ENCODE measurements at places on chromosomes 6 and 20.

- DNase-seq, result no peak
Observed at GRCh38 chr6:31621991-31622390, 1.5 kb downstream of the PRRC2A start.

DNA sequence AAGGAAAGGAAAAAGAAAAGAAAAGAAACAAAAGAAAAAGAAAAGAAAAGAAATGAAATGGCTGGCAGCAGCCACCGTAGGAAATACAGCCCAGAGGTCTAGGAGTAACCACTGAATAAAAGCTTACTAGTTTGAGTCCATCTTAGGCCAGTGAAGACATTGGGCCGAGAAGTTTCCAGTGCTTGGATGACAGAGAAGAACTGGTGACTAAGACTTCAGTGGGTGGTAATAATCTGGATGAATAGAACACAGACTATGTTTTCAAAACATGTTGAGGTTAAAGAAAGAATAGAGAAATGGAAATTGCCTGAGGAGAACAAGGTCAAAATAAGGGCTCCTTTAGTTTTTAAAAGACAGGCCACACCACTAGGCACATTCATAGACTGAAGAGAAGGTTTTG is 198.8 kb downstream of the ATXN1 start:
- DNase-seq, result no peak

GRCh38 chr6:56790414-56790813 is 147.7 kb upstream of the DST start:
- DNase-seq, result no peak

- DNase-seq, result no peak
Observed at GRCh38 chr6:40997234-40997957, 41.6 kb downstream of the UNC5CL start.

DNA sequence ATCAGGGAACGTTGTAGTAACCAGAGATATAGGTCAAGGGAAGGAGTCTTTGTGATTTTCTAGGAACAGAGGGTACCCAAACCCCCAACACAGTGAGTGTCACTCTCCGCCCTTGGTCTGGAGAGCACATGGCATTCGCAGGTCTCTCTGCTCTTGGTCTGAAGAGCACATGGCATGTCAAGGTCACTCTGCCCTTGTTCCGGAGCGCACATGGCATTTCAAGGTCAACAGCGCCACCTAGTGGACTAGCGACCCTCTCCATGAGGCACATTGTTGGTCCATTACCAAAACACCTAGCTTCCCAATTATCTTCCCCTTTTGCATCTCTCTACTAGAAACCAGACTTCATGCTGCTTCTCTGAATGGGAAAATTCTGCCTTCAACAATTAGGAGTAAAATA is 260.0 kb downstream of the C6orf118 start:
- no peak for DNase-seq

GRCh38 chr20:25705830-25706351 is 9.2 kb upstream of the ZNF337 start:
- no peak for DNase-seq

DNA sequence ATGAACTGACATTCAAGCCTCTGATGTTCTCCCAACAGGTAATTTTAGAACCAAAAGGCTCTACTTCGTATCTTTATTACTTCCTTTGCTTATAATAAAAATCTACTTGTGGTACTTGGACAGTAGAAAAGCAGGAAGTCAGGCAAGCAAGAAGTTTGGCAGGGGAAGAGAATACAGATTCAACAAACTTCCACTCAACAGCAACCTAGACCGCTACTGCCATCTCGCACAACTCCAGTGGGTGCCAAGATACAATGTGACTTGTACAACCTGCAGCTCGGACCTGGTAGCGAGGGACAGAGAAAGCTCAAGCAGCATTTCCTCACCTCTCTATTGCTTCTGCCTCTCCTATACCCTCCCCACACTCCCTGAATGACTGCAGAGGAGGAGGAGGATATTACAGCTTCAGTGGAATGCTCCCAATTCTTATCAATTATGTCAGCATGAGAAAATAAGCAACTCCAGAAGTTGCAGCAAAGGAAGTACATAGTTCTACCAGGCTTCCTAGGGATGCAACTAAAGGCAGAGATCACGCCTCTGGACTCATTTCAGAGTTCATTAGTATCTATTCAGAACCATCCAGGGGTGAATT is 76.5 kb downstream of the MBOAT1 start:
- no peak for DNase-seq

DNA sequence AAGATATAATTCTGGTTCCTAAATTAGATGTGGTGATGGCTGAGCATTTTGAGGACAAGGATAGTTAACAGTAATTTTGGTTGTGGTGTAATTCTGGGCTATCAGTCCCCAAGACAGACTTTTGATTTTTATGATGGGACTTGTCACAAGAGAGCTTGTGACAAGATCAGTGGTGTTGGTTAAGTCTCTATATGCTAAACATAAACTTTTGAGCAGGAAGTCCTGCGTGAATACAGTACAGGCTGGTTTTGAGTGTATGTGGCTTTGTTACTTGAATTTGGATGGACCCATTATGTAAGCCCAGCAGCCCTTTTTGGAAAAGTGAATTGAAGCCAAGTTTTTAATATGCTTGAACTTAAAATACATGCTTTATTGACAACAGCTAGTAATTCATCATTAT is 38.9 kb downstream of the HECA start:
- DNase-seq, result no peak

Data from activated T-helper 1 cell treated with anti-CD3 and anti-CD28 coated beads, Interleukin-2, amount 50 U/mL, for 16 hours (primary cell).